ENCODE measurements at places on chromosomes 7 and 10.

GRCh38 chr7:102814025-102814471 is 65.2 kb downstream of the FAM185A start:
- DNase-seq, result no peak

GRCh38 chr10:18261063-18261610 is 120.9 kb downstream of the CACNB2 start:
- DNase-seq, result no peak

DNA sequence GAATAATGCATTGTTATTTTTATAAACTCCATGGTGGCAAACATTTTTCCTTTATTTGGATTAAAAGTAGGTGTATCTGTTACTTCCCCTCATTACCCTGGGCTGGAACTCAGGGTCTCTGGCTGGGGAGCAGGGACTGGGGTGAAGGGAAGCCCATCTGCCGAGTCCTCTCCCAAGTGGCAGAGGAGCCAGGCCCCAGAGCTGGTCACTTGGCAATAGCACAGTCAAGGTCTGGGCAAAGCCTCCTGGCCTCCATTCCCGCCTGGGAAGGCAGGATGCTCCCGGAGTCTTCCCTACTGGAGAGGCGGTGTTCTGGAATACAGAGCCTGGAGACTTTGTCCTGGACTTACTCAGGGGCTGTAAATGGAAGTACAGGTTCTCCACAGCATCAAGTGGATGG is 76.2 kb downstream of the CDH23 start:
- DNase-seq, result no peak

DNA sequence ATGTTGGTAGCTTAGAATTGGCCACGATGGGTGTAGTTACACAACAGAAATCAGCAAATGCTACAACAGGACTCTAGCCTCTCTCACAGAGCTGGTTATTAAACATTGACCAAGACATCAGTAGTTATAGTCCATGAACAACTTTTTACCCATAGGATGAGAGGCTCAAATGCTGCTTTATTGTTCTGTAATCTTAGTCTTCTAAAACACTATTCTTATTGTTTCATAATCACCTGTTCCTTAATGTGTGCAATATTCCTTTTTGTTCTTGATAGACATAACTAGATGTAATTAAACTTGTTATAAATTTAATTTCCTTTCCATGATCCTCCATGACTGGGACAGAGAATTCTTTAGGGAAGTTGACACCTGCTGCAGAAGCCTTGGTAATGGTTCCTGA is 356.9 kb downstream of the EXOC4 start:
- no peak for DNase-seq

DNA sequence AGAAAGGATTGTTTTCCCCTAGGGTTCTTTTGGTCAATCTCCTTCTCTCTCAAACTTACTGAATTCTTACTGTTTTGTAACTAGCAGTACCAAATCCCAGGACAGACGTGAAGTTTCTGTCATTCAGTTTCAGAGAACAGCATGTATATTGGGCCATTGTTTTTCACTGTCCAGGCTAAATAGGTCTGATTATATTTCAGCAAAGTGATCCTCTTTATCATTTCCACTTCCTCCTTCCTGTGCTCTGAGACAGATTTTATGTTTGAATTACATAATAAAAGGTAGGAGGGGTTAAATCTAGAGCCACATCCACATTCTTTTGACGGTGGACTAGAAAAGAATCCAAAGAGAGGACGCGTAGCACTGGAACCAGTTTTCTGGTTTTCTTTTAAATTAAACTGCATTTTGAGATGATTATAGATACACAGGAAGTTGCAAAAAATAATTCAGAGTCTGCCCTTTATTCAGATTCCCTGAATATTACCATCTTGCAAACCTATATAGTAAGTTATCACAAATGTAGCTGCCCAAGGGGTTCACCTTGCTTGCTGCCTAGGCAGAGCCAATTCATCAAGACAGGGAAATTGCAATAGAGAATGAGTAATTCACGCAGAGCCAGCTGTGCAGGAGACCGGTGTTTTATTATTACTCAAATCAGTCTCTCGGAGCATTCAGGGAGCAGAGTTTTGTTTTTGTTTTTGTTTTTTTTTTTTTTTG is 40.1 kb downstream of the AKR1E2 start:
- DNase-seq, result no peak

DNA sequence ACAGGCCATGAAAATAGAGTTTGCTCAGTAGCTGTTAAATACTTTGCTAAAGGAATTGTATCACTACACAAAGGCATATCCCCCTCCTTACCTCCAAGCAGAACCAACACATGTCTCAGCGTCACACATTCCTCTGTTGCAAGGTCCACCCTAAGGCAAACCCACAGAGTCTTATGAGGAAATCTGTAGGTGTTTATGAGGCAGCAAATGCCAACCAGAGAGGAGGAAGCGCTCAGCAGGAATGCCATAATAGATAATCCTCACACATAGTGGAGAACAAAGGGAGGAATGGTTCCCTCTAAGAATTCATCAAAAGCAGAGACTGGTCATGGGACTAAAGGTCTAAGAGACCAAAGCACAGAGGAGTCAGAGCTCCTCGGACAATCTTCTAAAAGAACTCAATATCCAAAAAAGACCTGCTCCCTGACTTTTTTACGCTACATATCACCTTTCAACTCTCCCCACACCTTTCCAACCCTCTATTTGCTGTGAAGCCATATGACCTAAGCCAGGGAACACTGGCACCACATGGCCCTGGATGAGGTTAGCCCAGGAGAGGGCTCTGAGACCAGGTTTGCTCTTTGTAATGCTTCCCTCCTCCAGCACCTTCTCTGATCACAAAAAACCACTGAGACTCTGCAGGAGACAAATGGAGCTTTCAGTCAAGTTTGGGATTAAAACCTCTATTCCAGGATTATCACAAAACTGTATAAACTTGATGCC is 7.3 kb downstream of the SLC25A13 start:
- no peak for DNase-seq

DNA sequence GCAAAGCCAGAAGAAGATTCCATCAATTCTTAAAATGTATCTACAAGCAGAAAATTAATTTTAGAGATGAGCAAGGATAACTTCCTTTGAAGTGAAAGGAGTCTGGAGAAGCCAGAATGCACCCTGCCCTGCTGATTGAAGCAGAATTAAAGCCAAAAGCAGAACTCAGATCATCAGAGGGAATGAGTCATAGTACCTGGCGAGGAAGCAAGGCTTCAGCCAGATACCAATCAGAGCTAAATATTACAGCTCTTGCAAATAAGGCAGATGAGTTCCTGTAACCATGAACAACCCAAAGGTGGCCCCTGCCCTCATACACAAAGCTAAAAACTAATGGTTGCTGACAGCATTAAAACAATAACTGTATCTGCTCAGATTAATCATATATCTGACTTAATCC is 10.4 kb downstream of the HTR7 start:
- no peak for DNase-seq

DNA sequence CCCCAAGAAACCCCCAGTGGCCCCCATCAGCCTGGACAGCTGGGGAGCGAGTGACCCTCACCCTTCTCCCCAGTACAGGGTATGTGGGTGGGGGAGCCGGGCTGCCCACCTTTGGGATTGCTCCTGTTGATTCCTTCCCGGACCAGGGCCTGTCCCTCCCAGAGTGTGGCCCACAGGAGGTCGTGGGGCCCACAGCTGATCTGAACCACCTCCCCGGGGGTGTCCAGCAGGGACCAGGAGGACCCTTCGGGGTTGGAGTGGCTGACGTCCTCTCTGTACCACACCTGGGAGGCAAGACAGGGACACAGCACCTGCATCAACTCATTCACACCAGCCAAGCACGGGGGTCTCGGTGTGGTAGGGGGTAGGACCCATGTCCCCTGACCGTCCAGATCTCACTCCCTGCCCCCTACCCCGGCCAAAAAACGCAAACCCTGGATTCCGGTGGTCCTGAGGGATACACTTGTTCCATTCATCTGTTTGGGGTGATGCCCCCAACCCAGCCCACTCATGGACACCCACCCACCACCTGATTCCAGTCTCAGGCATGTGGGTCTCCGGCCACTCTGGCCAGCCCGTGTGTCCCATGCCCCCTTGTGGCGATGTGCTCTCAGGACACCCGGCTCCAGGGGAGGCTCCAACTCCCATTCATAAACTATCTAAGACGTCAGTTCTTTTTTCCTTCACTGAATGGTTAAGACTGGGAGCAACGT is 10.9 kb downstream of the TECPR1 start:
- DNase-seq, result peak; percentile 20

- DNase-seq, result no peak
Observed at GRCh38 chr10:63614371-63614891, 93.2 kb downstream of the REEP3 start.

- DNase-seq, result no peak
Observed at GRCh38 chr10:12387561-12388210, 38.3 kb downstream of the CAMK1D start.

DNA sequence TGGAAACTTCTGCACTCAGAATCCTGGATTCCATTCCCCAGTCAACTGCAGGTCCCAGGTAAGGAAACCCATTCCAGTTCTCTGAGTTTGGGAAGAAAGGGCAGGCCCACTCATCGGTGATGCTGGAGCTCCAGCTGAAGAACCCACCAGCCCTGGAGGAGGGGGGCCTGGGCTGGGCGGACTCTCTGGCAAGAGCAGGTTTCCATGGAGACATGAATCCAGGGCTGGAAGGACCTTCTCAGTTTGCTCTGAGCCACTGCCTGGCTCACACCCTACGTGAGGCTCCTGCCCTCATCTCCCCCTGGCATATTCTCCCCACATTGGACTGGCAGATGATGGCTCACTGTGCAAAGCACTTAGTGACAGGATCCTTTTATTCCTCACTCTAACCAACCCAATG is 73.3 kb upstream of the CPXM2 start:
- no peak for DNase-seq

DNA sequence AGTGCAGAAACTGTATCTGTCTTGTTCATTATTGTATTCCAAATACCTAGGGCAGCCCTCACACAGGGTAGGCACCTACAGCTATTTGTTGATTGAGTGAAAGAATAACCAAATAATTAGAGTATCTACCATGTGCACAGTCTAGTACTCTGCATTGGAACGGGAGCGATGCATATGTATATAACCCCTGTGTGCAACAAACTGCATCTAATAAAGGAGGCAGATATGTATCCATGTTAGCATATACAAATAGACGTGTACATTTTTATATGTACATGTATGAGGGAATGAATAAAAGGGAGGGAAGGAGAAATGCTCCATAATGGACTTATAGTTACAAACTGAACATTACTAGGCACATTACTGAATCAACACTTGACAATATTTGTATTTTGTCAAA is 191.3 kb upstream of the PTPRZ1 start:
- no peak for DNase-seq

GRCh38 chr10:1362589-1363445 is 306.6 kb downstream of the WDR37 start:
- DNase-seq, result no peak

DNA sequence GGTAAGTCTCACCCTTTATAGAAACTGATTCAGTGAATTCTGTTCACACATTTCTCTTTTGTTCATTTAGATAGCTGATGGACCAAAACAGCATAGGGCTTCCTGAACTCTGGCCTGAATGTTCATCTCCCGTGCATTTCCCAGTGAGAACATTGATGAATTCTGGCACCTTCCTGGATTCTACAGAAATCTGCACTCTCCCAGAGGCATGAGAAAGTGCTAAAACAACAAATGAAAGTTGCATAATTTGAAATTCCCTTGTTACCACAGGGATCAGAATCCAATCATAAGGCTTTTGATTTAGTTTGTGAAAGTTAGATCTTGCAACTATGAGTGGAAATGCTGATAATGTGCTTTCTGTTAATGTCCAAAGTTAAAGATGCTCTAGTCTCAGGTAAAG is 29.7 kb upstream of the SCIN start:
- DNase-seq, result no peak

- no peak for DNase-seq
Observed at GRCh38 chr10:122632031-122632430, 67.6 kb downstream of the C10orf120 start.

- no peak for DNase-seq
Observed at GRCh38 chr10:130025326-130025725, 61.3 kb upstream of the EBF3 start.

DNA sequence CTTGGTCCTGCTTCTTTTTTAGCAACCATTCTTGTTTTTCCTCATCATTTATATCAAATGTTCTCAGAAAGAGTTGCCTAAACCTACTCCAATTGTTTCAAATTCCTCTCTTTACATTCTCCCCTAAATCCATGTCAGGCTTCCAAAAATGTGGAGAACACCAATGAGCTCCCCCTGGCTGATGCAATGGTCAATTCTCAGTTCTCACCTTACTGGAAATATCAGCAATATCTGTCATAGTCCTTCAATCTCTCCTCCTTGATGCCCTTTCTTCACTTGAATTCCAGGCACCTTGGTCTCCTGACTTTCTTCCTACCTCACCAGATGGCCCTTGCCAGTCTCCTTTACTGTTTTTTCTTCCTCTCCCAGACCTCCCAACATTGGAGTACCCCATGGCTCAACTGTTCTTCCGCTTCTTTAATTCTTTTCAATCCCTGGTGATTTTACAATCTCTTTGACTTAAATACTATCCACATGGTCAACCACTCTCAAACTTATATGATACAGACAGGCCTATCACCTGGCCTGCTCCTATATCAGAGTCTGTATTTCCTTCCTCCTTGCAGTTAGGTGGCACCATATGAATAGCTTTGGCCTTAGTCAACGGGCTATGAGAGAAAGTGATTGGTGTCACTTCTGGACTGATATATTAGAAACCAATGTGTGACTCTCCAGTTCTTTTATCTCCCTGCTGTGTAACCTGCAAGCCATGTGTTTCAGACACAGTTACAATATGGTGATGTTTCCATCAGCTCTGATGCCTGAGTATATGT is 47.4 kb upstream of the CAV2 start:
- DNase-seq, result no peak

DNA sequence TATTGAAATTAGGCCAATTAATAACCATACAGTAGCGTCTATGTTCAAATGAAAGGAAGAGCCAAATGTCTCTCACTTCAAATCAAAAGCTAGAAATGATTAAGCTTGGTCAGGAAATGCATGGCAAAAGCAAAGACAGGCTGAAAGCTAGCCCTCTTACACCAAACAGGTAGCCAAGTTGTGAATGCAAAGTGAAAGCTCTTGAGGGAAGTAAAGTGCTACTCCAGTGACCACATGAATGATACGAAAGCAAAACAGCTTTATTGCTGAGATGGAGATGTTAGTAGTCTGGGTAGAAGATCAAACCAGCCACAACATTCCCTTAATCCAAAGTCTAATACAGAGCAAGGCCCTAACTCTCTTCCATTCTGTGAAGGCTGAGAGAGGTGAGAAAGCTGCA is 123.8 kb downstream of the TEX36 start:
- no peak for DNase-seq

DNA sequence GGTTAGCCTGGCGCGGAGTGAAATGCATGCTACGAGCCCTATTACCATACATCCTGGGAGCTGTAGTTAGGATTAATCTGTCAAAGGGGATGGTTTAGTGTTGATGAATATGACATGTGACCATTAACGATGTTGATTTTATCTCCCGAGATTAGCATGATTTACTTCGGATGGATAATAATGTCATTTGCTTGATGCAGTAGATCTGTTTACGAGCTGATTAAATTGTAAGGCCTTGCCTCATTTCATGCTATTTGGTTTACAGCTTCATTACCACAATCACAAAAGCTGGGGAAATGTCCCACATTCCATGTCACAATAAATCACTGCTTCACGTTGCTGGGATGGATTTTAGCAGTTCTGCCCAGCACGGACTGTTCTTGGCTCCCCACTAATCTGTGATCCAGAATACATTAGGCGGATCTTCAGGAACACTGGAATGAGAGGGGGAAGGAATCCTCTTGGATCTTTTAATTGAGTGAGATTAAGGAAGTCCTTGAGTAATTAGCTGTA is 22.3 kb downstream of the ZNF503 start:
- no peak for DNase-seq

GRCh38 chr7:69962186-69963065 is 364.2 kb downstream of the AUTS2 start:
- DNase-seq, result no peak

GRCh38 chr10:6996431-6996830 is 414.4 kb downstream of the SFMBT2 start:
- no peak for DNase-seq
